ENCODE measurements at places on chromosomes 7 and 10.
A peak's percentile ranks its signal among the peaks of the same experiment; 100 is the strongest.

GRCh38 chr7:2757904-2758672 lies 70.1 kb downstream of the AMZ1 start:
- DNase-seq, result peak; percentile 90

DNA sequence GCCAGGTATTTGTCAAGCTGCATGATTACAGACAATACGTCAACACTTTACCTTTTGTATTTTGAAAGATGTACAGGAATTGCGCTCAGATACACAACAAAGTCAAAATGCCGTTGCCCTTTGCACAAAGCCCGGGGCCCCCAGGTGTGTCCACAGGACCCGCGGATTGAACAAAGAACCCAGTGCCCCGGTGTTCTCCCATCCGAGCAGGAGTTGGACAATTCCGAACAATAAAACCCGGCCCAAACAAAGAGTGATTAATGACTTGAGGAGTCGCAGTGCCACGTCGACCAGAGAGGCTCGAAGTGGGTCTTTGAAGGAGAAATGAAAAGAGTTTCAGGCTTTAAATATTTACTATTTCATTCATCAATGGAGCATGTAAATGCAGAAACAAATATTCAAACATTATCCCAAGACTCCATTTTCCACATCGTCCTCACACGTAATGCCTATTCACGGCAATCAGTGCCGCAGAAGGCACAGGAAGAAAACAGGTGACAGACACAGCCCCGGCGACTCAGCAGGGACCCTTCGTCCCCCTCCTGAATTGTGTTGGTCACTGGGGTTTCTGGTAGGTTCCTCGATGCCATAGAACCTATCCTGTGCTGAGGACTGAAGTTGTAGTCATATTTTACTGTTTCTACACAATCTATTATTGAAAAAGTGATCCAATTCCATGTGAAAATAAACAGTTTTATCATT lies 70.9 kb upstream of the MGMT start:
- no peak for DNase-seq

- no peak for DNase-seq
These were observed 313.1 kb upstream of the DGKB start for GRCh38 chr7:15215616-15216015.

GRCh38 chr7:101179713-101180112 lies 380 bp downstream of the NAT16 start:
- DNase-seq, result no peak

GRCh38 chr7:8129318-8129659 lies 132.7 kb downstream of the ICA1 start:
- no peak for DNase-seq

GRCh38 chr7:105224884-105225651 lies 163.7 kb downstream of the SRPK2 start:
- peak; percentile 68 for DNase-seq

GRCh38 chr10:5876181-5876768 lies 13.4 kb downstream of the ANKRD16 start:
- DNase-seq, result no peak

GRCh38 chr7:1054861-1055450 lies 10.6 kb downstream of the GPR146 start:
- DNase-seq, result no peak

GRCh38 chr7:34064519-34065158 lies 159.3 kb downstream of the BMPER start:
- no peak for DNase-seq

DNA sequence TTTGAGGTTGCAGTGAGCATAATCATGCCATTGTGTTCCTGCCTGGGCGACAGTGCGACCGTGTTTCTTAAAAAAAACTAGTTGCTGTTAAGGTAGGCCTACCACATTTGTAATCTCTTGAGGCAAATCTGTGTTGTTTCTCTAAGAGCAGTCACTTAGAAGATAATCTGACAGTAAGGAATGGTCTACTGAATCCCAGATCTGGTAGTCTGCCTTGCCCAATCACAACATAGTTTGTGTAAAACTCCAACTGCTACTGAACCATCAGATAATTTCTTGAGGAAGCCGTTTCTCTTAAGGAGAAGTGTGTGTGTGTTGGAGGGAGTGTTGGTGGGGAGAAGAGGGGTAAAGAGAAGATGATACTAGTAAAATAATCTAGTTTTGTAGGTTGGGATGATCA lies 5.0 kb downstream of the NRF1 start:
- no peak for DNase-seq

DNA sequence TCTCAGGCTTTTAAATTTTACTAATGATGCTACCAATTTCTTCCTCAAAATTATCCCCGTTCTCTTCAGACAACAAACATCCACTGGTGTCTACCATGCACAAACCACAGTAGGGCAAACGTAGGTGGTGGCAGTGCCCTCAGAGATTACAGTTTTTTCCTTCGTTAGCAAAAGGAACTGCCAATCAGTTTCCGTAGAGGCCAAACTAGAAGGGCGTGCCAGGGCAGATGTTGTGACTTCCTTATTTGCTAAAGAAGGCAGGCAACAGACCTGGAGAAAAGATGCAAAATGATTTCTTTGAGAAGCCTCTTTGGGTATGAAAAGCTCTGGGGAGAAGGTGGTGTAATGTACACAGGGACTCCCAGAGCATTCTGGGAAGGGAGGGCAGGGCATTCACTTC lies 7.6 kb upstream of the FAM180A start:
- DNase-seq, result peak; percentile 37

DNA sequence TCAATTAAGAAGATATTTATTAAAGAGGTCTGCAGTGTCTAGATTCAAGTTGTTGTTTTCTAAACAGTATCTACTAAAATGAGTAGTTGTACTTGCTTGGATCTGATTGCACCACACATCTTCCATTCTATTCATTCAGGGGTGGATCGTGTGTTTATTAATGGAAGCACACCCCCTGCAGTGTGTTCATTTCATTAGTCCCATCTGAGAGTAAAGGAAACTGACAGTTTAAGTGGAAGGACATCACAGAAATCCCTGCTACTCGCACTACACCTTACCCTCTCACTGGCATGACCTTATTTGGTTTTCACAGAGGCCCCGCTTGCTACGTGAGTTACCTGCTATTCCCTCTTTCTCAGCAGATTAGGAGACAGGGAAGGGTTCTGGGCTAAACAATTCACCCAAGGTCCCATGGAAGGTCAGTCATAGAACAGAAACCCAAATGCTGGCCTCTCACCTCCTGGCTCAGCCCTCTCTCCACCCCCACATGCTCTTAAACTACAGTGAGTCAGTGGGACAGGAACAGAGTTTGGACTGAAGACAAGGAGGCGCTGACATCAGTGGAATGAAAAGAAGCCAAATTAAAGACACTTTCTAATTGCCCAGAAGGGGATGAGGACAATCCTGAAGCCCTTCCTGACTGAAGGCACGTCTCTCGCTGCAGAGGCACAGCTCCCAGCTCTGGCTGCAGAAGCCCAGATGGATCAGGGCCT lies 369.2 kb upstream of the NRP1 start:
- DNase-seq, result no peak

GRCh38 chr7:46928719-46929118 lies 653.2 kb downstream of the TNS3 start:
- no peak for DNase-seq

DNA sequence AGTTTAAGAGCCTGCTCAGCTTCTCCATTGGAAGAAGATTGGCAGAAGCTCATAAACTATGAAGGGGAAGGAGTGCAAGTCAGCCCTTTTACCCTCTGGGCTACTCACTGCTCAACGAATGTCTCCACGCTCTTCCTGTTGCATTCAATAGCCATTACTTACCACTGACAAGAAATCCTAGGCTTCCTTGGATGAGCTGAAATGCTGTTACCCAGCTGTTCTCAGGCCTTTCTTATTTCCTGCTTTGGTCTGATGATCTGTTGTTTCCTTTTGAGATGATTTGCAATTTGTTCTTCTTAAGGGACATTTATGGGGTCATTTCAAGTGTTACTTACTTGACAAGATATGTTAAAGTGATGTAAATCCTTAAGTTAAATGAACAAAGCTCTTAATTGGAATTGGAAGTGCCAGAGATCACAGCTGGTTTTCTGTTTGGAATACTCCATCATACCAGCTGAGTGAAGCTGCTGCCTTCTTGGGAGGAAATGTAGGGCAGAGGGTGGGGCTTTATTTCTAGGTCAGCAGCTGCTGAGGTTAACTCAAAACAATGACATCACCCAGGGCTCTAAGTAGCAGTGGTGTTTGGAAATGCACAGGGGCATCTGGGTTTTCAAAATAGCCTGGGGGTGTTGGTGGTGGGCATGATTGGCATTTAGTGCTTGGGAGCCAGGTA lies 170.0 kb downstream of the PRKCQ start:
- DNase-seq, result no peak

GRCh38 chr7:106425017-106425719 lies 140.4 kb upstream of the NAMPT start:
- DNase-seq, result peak; percentile 19

GRCh38 chr10:93406364-93407145 lies 75.6 kb downstream of the MYOF start:
- no peak for DNase-seq

DNA sequence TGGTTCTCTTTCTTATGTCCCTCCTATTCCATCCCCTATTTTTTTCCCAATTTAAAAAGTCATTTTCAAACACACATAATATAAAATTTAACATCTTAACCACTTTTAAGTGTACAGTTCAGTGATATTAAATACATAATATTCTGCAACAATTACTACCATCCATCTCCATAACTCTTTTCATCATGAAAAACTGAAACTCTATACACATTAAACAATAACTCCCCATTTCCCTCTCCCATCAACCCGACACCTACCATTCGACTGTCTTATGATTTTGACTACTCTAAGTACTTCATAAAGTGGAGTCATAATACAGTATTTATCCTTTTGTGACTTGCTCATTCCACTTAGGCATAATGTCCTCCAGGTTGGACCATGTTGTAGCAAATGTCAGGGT lies 2.6 kb downstream of the KIF11 start:
- no peak for DNase-seq

- DNase-seq, result no peak
These were observed 18.1 kb upstream of the UBE2H start for GRCh38 chr7:129970816-129971215.

GRCh38 chr7:134175334-134176036 lies 48.3 kb downstream of the LRGUK start:
- DNase-seq, result no peak

DNA sequence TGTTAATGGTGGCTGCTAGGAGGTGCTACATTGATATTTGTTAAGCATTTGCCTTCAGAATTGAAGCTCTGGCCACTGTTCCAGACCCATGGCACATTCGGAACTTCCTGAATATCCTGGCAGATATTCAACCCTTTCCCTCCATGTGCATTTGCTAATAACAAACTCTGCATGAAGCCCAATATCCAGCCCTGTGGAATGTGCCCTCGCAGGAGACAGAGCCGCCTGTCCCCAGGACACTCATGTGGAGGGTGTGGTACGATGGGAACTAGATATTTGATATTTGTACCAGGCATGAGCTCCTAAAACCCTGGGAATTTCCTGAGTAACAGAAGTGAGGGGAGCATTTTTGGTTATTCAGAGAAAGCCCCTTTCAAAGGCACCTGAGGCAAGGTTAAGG lies 21.6 kb upstream of the ARHGAP22 start:
- no peak for DNase-seq

DNA sequence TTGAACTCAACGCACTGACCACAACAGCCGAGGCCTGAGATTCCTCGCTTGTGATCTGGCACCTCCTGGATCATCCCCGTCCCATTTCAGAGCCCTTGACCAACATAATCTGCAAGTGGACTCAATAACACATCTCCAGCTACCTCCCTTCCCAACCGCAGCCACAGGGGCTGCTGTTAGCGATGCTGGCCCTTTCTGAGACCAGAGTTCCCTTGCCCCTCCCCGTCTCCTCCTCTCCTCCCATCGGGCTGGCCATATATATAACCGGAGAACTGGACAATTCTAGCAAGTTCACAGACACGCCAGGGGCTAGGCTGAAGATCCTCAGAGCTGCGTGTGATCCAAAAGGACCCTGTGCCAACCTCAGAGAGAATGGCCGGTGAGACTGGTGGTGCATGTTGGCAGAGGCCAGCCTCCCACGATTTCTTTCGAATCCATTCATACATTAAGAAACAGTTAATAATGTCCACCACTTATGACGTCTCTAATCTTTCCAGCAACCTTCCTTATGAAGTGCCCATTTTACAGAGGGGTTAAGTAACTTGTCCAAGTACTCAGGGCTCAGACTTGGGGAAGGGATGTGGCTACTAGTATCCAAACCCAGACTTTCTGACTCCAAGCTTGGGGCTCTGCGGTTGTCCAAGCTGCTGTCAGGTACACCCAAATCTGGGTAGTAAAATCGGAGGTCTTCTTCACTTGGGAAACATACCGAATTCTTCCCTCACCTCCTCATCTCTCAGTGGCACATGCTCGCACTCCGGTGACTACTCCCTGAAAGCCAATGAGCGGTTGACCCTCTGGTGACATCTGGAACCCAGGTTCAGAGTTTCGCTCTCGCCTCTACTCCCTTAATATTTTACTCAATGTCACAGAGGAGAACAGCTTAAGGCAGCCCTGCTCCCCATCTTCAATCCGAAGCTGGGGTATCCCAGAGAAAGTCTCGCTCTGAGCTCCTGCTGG lies 11.2 kb upstream of the FEZF1 start:
- no peak for DNase-seq

- DNase-seq, result no peak
These were observed 550.7 kb upstream of the MGMT start for GRCh38 chr10:128916383-128916782.

DNA sequence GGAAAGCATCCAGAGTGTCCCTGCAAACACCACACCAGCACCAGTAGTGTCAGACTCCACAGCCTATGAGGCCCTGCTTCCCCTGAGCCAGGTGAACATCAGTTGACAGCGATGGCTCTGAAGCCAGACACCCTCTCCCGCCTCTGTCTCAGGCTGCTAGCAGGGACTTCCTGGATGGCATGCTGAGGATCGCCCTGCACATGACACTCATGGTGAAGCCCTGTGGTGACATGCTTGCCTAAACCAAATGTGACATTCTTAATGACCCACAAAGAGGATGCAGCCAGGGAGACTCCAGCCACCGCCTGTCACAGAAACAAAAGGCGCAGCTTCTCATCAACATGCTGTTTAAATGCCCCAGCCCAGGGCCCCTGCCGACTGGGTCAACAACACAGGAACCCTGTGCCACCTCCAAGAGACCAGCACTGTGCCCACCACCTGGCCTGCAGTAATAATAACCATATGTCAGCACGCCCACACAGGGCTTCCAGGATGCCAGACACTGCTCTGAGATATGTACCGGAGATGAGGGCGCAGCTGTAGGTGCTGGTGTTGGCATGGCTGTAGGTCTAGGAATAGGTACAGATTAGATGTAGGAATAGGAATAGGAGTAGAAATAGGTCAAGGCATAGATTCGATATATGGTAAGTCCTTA lies 81.3 kb downstream of the GRID1 start:
- no peak for DNase-seq

DNA sequence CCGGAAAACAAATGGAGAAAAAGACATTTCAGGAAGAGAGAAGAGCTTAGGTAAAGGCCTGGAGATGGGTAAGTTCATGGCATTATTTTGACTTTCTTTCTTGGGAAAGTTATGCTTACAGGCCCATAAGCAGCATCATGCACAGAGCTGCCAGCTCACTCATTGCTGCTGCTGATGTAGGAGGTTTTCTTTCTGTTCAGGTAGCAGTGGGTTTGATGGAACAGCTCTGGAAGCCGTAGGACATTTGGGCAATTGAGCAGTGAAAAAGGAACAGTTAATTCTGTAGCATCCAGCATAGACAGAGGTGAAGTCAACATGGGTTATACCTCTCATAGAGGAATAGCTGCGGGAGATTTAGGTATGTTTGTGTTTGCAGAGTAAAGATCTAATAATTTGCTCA lies 3.3 kb downstream of the CHN2 start:
- DNase-seq, result no peak

All from RPMI8226 (cell line).